EH (cell line): ENCODE measurements at places on chromosomes 11 and 22.
A peak's percentile ranks its signal among the peaks of the same experiment; 100 is the strongest.

- no peak for DNase-seq
Measured at GRCh38 chr22:21445437-21446127, 21.6 kb upstream of the TMEM191C start.

DNA sequence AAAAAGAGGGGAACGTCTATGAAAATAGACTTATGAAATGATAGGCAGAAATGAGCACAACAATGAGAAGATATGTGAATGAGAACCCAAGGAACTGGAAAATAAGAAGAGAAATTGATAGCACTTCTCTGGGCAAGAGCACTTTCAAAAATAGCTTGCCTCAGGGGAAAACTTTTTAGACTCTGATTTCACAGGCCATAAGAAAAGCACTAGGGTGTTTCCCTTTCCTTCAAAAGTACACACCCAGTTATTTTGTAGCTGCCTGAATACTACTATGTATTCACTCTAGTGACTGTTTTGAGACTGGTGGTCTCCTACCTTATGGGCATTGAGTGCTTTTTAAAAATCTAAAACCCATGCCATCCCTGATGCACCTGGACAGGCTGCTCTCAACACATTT lies 172.3 kb upstream of the SOX6 start:
- no peak for DNase-seq

GRCh38 chr22:17098379-17098819 lies 13.6 kb downstream of the IL17RA start:
- DNase-seq = no peak

DNA sequence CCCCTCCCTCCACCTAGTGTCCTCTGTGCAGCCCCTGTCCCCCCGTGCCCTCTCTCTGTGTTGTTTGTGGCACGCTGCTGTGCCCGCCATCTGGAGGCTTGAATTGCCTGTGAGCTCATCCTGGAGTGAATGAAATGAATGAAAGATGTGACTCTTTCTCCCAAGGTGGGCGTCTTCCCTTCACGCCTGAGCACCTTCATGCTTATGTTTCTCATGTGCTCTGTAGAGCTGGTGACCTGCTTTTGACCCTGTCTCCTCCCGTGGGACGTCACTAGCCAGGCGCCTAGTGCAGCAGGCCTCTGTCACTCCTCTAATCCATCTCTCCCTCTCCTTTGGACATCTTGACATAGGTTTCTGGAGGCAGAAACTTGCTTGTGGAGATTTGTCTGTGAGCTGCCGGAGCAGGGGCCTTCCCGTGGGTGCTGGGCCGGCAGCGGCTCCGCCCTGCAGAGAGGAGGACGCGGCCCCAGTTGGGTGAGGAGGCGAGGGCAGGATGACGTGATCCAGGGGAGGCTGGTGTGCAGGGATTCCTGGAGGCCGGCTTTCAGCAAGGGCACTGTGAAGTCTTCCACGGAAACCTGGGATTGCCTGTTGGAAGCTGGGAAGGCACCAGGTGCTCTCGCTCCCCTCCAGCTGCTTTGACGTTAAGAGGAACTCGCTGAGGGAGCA lies 40.6 kb downstream of the MUC6 start:
- peak; percentile 17 for DNase-seq

- no peak for DNase-seq
Measured at GRCh38 chr11:91078221-91078620, 855.4 kb upstream of the CHORDC1 start.

DNA sequence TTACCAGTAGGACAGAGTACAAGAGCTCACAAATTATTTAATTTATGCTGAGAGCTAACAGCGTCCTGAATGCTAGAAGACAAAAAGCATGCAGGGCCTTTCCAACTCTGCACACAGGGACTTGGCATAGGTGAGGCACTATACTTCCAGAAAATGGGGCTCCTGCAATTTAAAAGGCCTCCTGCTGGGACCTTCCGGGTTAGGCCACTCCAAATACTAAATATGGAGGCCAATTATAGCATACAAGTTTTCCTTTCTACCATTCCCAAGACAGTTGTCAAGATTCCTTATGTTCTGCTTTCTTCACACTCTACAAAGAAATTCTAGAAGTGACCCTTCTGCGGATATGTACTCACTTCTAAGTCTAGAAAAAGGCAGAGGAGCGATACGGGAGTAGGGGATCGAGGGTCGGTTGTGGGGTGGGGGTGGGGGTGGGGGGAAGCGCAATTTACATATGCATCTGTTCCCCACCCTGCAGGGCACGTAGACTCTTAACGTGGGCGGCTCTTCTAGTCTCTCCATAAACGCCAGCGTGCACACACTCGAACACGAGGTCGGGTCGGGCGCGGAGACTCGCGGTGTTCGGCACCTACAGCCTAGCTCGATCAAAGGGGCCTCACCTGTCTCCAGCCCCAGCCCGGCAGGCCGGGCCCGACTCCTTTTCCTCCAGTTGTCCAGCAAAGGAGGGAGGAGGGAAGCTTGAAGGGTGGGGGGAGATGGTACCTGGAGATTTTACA lies 728 bp downstream of the DCUN1D5 start:
- DNase-seq = peak; percentile 51

DNA sequence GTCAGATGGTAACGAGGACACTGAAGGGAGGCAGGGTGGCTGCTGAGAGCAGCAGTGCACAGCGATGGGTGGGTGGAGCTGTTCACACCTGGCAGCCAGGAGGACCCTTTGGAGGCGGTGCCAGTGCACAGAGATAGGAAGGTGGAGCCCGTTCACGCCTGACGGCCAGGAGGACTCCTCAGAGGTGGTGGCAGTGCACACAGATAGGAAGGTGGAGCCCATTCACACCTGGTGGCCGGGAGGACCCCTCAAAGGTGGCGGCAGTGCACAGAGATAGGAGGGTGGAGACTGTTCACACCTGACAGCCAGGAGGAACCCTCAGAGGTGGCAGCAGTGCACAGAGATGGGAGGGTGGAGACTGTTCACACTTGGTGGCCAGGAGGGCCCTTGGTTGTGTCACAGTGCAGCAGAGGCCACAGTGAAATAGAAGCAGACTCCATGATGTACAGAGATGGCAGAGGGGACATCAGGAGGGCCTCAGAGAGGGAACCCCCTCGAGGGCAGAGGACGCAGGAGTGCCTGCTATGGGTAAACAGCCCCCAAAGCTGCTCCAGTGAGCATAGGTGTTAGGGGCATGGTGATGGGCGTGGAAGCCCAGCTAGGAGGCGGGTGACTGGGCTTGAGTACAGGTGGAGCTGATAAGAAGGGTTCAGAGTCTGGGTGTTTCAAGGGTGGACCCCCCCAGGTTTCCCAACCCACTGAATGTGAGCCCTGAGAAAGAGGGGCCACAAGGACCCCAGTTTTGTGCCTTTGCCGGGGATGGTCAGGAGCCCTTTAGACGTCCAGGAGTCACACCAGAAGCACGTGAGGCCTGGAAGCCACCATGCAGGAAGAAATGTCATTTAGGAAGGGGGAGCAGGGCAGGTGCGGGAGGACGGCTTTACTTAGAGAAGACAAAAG lies 566.7 kb downstream of the BRD1 start:
- no peak for DNase-seq

DNA sequence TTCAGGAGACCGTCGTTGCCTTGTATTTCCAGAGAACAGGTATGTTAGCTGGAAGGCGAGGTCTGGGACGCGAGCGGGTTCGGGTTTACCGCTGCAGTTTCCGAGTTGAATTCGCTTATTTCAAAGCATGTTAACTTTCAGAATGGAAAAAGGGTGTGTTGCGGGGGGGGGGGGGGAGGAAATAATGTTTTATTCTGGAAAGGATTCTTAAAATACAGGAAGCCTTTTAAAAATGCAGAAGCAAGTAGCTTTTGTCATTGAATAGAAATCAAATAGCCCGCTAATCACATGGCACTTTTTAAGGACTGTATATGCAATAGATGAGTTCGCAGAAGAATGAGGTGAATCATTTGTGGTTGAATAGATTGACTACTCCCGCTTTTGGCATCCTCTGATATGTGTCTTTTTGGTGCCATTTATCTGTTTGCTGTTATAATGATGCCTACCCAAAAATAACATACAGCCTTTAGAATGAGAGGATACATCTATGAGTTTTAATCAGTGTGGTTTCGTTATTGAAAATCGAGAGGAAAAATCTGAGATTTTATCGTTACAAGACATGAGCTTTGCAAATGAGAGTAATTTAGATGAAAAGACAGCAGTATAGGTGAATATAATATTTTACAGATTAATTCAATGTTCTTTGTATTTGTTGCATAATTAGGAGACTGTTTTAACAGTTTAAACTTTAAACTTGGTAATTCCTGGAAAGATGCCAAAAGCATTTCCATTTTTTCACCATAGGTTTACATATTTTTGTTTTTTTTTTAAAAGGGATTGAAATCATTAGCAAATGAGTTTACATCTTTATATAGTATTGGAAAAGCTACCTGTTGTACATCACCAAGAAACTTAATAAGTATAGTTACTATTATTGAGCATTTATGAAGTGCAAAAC lies 1.7 kb downstream of the PDE3B start:
- peak; percentile 36 for DNase-seq

GRCh38 chr11:131885431-131885830 lies 515.0 kb downstream of the NTM start:
- DNase-seq = no peak

GRCh38 chr11:96102664-96103078 lies 178.8 kb upstream of the MTMR2 start:
- DNase-seq = peak; percentile 89

GRCh38 chr11:2790568-2790921 lies 90.8 kb upstream of the KCNQ1OT1 start:
- DNase-seq = no peak

GRCh38 chr11:88522624-88523385 lies 185.3 kb upstream of the CTSC start:
- no peak for DNase-seq

DNA sequence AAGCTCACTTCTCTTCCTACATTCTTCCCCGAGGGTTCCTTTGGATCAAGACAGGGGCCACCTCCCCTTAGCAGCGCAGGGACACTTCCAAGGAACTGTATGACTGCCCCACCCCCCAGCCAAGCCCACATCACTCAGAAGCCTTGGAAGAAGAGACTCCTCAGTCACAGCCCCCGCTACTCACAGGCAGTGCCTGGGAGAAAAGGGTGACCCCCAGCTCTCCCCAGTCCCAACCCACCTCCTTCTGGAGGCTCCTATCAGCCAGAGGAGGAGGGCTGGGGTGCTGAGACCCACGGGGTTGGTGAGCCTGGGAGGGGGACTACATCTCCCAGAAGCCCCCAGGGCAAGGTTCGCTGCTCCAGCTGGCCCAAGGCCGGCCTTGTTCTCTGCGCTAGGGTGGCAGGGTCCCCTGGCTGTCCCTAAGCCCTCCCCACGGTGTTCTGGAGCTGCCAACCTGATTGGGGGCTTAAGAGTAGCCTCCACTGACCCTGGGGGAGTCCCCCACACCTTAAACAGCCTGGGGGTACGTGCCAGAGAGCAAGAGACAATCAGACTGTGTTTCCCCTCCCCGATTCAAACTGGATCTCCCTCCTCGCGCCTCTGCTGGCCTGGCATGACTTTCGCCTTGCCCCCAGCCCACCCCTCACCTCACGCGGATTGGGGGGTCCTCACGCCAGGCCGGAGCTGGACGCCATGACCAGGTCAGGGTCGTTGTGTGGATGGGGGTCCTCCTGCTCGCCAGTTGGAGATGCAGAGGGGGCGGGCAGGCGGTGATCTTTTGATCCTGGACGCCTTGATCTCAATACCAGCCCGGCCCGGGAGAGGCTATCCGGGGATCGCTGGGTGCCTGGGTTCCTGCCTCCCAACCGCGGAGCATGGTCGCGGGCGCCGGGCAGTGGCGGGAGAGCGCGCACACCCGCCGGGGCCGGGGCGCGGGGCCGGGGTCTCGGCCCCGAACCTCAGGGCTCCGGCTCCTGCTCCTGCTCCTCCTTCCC lies 838 bp downstream of the BCL9L start:
- peak; percentile 54 for DNase-seq

- no peak for DNase-seq
Measured at GRCh38 chr11:72623052-72623451, 51.2 kb downstream of the PDE2A start.

DNA sequence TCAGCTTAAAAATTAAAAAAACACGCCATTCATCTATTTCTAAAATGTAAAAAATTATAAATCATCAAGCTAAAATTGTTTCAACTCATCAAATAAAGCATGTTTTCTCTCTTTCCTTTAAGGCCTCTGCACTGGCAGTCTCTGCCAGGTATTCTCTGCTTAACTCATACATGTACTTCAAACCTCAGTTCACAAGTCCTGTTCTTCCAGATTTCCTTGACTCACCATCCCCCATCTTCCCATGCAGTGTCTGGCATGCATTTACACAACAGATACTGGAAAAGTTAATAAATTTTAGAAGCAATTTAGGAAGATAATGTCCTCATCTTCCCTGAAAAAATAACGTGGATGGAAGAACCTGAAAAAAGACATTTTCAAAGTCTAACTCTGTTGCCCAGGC lies 32.5 kb downstream of the CSTF3 start:
- no peak for DNase-seq

DNA sequence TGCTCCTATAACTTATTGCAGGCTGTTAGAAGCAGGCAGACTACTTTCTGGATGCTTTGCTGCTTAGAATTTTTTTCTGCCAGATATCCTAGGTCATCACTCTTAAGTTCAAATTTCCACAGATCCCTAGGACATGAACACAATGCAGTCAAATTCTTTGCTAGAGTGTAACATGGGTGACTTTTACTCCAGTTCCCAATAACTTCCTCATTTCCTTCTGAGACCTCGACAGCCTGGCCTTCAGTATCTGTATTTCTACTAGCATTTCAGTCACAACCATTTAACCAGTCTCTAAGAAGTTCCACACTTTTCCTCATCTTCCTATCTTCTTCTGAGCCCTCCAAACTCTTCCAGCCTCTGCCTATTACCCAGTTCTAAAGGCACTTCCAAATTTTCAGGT lies 60.4 kb upstream of the ZBED5 start:
- no peak for DNase-seq

- no peak for DNase-seq
Measured at GRCh38 chr11:115364896-115365295, 139.3 kb downstream of the CADM1 start.

DNA sequence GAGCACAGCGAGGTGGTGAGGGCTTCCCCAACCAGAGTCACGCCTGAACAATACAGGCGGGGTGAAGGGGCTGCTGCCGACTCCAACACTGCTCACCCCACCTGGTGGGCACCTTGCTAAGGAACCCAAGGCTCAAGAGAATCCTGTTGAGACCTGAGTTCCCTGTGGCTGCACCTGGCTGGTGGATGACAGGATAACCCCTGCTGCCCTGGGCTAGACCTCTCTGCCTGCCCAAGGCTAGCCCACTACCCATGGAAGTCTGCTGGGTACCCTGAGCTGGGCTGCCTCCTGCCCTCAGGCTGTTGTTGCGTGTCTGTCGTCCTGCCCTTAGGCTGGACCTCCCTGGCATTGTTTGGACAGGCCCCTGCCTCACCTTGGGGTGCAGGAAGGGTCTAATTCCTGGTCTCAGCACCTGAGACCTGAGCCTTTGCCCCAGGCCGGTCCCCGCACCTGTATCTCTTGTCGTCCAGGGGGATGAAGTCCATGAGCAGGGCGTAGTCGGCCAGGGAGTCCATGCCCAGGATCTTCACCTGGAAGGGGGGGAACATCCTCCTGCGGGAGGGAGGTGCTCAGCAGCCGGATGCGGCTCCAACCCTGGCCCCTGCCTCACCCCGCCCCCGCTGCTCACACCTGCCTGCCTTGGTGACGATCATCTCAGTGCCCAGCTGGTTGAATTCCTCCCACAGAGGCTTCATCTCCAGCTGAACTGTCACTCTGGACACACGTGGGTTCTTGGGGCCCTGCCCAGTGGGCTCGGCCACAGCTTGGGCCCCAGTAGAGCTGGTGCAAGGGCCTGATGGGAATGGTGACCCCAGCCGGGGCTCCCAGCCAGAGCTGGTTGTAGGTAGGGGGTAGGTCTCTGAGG lies 4.9 kb upstream of the NUDT8 start:
- DNase-seq = no peak
